ENCODE measurements at places on chromosomes 13 and 19. TPM values are rescaled to one million over a fixed set of nuclear protein-coding genes. Genes with fewer than 3 reads are reported as not detected.

Gene MEX3D
- polyA plus RNA-seq = 18.0 TPM

- no peak for DNase-seq
Observed at GRCh38 chr19:16199275-16199932, 1.7 kb downstream of the AP1M1 start.

DNA sequence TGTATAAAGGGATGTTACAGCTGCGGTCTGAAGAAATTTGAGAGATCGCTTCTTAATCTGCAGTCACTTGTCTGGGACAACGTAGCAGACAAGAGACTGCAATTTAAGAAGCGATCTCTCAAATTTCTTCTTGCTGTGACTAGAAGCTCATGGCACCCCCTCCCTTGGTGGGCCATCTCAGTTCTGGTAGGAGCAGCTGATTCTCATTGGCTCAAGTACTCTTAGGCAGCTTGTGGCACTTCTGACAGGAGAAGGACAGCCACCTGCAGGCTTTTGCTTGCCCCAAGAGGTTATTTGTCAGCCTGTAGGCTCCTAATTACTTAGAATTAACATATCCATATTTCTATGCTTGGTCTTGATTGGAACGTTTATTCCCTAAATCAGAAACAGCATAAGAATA is 503.0 kb downstream of the DCT start:
- no peak for DNase-seq

DNA sequence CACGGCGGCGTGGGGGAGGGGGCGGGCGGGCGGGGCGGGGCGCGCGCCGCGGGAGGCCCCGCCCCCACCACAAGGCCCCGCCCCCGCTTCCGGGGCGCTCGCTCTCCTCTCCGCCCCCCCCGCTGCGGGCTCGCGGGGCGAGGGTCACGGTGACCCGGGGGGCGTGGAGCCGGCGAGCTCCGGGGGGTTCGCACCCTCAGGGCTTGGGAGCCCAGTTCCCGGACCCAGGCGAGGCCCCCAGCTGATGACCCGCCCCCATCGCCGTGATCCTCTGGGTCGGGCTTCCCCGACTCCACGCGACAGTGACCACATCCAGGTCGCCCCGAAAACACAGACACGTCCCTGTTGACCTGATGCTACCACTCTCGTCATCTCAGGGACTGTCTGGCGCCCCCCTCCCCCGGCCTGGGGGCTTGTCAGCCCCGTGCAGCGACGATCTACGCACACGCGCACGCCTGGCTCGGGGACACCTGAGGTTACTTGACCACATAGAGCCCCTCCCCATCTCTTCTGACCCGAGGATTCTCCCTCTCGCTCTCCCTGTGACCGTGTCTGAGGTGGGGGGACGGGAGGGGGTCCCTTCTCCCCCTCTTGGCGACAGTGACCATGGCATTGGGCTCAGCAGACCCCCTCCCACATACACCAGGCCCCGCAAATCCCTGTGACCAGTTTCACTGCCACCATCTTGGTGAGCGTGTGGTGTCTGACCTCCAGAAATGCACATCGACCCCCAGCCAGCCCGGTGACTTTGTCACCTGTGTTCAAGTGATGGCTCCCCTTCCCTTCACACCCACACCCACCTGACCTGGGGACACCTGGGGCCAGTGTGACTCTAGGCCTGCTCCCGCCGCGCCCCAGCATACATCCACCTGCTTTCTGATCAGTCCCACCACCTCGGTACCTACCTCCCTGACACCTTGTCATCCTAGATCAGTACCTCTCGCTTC is 670 bp downstream of the MAP2K7 start:
- no peak for DNase-seq

Gene PDX1
- polyA plus RNA-seq = not detected

Gene MBD3L3
- polyA plus RNA-seq = not detected

GRCh38 chr13:78198419-78198818 is 279.8 kb upstream of the EDNRB start:
- no peak for DNase-seq

Gene PRTN3
- 0.32 TPM for polyA plus RNA-seq

DNA sequence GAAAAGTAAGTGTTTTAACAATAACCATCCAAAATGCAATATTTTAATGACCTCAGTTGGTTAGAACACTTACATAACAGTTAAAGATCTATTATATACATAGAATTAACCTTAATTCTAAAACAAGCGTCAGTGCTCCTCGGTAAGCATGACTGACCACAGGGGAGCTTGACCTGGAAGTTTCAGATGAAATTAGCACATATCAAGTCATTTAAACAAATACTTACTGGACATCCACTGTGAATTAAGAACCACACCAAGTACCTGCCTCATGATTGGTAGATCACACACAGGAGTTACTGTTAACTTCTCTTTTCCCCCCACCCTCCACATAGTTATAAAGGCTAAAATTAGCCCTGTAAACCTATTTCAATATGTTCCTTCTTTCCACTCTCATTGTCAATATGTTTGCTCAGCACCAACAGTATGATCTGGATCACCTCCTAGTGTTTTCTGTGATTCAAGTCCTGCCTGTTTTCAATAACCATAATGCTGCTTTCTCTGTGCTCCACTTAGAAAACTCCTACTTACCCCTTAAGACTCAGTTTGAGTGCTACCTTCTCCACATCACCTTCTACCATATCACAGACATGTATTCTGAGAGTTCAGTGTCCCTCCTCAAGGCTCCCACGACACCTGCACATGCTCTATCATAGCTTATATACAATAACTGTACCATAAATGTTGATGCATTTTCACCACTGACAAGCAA is 209.0 kb downstream of the VWA8 start:
- no peak for DNase-seq

Gene AMER2
- polyA plus RNA-seq = 0.33 TPM

Gene ZSCAN4
- not detected for polyA plus RNA-seq

- no peak for DNase-seq
Observed at GRCh38 chr13:98232456-98232855, 55.4 kb upstream of the RNF113B start.

DNA sequence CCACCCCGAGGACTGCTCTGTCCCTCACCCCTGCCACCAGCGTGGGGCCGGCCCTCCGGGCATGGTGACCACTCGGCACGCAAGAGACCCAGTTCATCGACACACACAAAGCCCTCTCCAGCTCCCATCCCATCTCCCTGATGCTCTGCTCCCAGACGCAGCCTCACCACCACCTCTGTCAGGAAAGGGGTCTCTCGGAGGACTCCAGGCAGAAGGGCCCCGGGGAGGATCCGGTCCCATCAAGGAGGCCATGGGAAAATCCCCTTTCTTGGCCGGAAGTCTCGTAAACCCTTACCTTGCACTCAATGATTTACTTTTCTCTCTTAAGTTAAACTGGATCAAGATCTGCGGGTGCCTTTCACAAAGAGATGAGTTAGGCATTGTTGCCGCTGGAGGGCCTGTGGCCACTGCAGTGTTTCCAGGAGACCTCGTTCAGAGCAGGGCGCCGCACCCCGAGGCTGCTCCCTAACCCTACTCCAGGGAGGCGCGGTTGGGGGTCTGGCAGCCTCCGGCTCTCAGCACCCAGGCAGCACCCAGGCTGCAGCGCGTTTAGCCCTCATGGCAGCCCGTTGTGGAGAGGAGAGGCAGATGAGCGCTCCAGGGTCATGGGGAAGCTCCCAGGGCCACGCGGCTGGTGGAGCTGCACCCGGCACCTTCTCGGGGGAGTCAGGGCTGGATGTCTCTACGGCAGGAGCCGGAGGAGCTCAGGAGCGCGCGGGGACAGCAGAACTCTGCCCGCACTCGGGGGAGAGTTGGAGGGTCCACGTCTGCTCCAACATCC is 31.0 kb downstream of the C2CD4C start:
- no peak for DNase-seq

DNA sequence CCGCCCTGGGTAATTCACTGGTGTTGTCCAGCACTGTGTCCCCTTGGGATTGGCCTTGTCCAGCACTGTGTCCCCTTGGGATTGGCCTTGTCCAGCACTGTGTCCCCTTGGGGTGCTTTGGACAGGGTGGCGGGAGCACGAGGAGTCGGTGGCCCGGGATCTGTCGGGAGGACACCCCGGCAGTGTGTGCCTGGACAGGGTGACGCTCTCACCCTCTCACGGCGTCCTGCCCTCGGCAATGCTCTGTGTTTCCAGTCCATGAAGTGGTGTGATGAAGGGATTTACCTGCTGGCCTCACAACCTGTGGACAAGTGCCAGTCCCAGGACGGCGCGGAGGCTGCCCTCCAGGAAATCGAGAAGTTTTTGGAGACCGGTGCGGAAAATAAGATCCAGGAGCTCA is 29.9 kb upstream of the F7 start:
- DNase-seq = no peak

GRCh38 chr19:18408053-18408476 is 10.6 kb upstream of the LRRC25 start:
- DNase-seq = no peak

DNA sequence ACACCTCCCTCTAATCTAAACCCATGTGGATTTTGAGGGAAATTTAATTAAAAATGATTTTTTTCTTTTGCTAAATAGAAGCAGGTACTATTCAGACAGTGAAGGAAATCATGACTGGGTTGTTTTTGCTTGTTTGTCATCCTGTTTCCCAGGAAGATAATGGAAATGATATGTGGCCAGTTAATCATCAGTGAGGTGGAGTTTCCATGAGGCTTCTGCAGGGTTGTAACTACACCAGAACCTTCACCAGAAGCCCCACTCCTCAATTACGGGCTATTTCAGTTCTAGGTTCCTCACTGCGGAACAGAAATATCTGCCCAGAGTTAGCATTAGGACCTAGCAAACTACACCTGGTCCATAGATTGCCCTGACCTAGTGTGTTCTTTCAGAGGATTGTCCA is 394.0 kb downstream of the DLEU7 start:
- no peak for DNase-seq

Gene FXYD1
- polyA plus RNA-seq = 22.5 TPM

Gene RHPN2
- polyA plus RNA-seq = 21.3 TPM

Gene LYL1
- 3.2 TPM for polyA plus RNA-seq

DNA sequence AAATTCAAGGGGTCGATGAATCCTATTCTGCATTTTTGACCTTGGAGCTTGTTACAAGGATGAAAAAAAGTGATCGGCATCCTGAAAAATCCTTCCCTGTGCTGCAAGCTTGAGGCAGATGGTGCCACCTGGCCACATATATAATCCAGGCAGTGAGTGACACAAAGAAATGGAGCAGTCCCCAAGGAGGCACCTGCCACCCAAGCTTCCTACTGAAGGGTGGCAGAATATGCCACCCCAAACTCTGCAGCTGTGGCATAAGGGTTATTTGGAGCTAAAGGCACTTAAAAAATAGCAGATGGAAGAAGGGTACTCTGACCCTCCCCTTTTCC is 15.4 kb downstream of the TMEM272 start:
- no peak for DNase-seq

Measured in right renal cortex interstitium (tissue), 3 donors.